ENCODE measurements at places on chromosomes 3 and 15.

GRCh38 chr15:63354821-63355650 is 26.6 kb downstream of the CA12 start:
- DNase-seq, result no peak

- no peak for DNase-seq
Measured at GRCh38 chr3:14929310-14930074, 17.9 kb upstream of the NR2C2 start.

DNA sequence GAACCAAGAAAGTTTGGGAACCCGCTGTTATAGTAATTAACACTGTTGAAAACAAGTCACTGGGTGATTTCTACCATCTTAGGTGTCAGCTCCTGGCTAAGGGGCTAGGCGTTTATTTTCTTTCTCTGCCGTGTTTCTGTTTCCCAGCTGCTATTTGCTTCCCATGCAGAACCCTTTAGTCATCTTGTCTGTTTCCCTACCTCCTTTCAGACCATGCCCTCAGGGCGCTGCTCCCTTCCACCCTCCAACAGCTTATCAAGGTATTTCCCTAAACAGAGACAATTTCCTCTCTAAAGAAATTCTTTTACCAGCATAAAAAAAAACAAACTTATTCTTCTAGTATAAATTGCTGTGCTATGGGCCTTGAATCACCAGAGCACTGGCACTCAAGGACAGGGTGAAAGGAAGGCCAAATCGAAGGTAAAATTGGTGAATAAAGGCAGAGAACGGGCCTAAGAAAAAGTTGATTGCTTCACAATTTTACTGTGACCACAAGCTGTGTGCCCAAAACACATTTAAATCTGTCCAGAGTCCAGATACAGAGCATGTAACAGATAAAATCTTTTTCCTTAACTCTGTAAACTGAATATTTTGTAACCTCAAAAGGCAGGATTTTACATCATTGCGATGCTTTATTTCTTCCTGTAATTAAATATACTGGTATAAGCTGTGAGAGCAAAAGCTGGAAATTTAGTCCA is 319.2 kb downstream of the ZNF621 start:
- no peak for DNase-seq

- no peak for DNase-seq
Measured at GRCh38 chr15:45429941-45430792, 51.8 kb upstream of the GATM start.

DNA sequence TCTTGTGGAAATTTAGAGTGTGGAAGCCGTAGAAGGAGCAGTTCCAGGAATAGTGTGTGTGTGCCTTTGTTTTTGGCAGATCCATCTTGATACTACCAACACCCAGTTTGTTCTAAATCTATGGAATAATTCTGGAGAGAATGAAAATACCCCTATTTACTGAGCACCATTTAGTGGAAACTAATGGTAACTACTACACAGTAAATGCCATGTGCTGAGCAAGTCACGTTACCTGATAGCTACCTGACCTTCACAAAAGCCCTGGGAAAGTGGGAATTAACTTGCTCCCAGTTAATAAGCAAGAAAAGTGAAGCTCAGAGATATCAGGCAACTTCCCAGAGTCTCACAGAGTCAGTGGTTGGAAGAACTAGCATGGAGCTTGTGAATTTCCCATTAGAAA is 137.7 kb downstream of the ARPP21 start:
- no peak for DNase-seq

GRCh38 chr15:79970624-79971434 is at the start of gene BCL2A1:
BCL2A1 (minus strand) TSS chr15:79971196; CDS start chr15:79971119, 77 bp downstream.
- no peak for DNase-seq

- DNase-seq, result no peak
Measured at GRCh38 chr3:17025594-17026139, 140.9 kb downstream of the PLCL2 start.

DNA sequence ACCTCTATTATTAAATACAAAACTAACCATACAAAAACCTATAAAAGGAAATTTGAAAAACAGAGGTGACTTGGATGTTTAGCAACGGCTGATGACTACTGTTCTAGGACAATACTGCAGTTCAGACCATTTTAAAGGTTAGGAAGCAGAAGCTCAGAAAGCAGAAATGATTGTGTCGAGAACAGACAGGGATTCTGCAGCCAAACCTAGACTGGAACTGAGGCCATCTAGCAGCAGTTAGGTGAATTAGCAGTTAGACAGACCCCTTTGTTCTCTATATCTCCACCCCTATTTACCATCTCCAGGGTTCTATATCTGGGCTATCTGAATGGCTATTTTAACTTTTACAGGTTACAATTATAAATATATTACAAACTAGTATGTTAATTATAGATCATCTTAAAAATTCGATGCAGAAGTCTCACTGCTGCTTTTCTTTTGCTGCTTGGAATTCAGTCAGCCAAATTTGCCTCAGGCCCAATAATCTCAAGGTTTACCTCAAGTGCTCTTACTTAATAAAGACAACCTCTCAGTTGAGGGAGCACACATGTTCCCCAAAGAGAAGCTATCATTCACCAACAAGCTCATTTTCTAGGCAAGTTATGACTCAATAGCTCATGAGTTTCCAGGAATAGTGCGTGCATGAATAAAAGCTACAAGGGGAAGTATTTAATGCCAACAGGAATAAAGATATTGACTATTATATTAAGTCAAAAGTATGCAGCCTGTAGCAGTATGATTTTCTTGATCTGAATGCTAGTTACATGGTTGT is 9.3 kb upstream of the IL1RAP start:
- DNase-seq, result no peak

DNA sequence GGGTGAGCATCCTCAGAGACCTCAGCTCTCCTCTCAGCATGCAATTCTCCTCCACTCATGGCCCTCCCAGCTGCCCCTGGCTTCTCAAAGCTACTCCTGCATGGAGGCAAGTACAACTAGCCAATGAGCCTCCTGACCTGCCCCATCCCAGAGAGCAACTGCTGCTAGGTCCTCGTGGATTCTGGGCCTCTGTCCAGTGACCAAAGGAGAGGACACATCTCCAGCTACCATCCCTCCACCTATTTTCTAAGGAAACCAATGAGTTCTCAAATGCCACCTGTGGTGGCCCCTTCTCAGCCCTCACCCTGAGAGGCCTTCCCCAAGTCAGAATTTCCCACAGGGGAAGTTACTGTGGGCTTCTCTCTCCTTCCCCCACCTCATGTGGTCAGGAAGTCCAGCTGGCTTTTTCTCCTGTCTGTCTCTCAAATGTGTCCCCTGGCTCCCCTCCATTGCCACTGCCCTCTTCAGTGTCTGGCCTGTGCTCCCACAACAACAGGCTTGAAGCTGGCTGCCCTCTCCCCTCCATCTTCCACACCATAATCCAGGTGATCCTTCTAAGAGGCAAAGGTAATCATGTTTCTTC is 43.0 kb downstream of the LIPC start:
- DNase-seq, result no peak

- DNase-seq, result peak; percentile 26
Measured at GRCh38 chr3:115843206-115843605, 219.9 kb downstream of the GAP43 start.

DNA sequence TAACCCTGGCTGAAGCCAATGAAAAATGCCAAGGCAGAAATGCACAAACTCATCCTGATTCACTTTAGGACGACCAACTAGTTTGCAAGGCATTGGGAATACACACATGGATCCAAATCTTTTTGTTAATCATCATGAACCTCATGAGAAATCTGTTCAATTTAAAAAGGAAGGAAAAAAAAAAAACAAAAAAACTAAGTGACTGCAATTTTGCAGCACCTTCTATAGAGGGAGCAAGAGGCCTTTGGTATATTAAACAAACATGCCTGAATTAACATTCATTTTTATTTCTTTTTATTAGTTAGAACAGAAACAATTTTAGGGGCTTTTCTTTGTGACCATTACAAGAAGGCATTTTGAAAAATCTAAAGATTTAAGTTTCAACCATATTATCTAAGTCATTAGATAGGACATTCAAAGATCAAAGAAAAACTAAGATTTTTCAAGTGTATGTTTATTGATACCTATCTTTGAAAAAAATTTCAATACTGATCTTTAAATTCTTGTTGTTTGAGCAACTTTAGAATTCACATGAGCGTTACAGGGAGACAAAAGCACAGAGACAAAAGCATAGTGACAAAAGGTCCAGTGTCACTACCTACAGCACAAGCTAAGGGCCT is 182.4 kb downstream of the CBLB start:
- no peak for DNase-seq

DNA sequence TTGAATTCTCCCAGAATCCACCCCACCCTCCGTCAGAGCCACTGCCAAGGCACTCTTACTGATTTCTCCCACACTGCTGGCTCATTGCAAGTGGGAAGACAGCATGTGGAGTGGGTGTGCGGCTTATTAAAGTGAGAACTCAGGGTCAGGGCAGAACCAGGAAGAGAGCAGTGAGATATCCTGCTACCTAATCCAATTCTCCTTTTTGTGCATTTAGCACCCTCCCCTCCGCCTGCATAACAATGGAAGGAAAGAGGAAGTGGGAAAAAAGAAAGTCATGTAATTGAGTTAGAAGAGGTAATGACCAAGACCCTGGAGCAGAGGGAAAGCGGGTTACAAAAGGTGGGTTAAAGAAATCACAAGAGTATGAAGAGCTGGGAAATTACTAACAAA is 27.8 kb upstream of the PIK3CB start:
- no peak for DNase-seq
